Nasal cavity respiratory epithelium epithelial cell of viscerocranial mucosa (primary cell): ENCODE measurements at places on chromosomes 6 and 20. TPM values are rescaled to one million over a fixed set of nuclear protein-coding genes. Genes with fewer than 3 reads are reported as not detected.

PTCHD4 gene
- 1.7 and 3.6 TPM in 2 replicates for total RNA-seq

UQCC2 gene
- total RNA-seq: 19.5 and 21.6 TPM in 2 replicates

PLG gene
- not detected in 2 replicates for total RNA-seq

TULP1 gene
- not detected in 2 replicates for total RNA-seq

MOXD1 gene
- 0.07 and 0.34 TPM in 2 replicates for total RNA-seq

XKR7 gene
- not detected in 2 replicates for total RNA-seq

TUBB2B gene
- total RNA-seq: under 0.01 and 1.4 TPM in 2 replicates

PGC gene
- total RNA-seq: not detected in 2 replicates

ADGRF4 gene
- total RNA-seq: 21.5 and 42.1 TPM in 2 replicates

CHD6 gene
- total RNA-seq: 13.3 and 27.0 TPM in 2 replicates
